ENCODE measurements at places on chromosomes 6 and 20.

DNA sequence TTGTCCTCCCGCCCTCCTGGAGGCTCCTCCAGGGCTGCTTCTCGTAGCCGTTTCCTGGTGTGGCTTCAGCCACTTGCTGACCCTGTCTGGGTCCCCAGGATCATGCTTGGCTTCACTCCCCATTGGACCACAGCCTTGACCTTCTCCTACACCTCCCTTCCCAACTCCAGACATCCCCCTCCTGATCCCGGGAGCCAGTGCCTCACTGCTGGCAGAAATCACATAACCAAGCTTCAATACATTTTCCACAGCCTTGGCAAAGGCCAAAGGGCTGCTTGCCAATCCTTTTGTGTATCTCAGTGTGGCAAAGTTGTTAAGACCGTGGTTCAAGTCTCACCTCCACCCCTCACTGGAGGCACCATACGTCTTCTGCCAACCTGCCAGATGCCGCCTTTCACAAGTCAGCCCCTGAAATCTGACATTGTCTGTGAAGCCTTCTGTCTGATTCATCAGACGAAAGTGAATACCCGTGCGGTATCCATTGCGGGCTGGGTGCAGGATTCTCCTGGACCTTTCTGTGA, 60.1 kb downstream of the PHACTR3 start:
- no peak for ATAC-seq

DNA sequence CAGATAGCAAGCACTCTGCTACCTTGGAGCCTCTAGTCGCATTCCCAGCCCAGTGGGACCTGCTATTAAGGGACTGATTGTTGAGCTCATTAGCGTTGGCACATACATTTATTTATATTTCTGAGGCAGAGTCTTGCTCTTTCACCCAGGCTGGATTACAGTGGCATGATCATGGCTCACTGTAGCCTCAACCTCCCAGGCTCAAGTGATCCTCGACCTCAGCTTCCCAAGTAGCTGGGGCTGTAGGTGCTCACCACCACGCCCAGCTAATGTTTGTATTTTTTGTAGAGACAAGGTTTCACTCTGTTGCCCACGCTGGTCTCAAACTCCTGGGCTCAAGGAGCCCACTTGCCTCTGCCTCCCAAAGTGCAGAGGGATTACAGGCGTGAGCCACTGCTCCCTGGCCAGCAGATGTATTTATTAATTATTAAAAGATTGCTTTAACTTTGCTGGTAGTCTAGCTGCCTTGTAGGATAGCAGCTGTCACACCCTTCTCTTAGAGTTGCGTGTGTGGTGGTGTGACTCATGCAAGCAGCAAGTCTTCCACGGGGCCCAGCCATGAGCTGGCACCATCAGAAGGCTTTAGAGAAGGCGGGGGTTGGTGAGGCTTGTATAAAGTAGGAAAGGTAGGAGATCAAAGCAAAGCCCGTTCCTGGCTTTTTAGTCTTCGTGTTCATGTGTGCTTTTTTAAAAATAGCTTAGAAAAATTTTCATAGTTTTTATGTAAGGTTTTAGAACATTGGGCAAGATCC, 16.5 kb downstream of the ACTR5 start:
- peak; percentile 100 for ATAC-seq

DNA sequence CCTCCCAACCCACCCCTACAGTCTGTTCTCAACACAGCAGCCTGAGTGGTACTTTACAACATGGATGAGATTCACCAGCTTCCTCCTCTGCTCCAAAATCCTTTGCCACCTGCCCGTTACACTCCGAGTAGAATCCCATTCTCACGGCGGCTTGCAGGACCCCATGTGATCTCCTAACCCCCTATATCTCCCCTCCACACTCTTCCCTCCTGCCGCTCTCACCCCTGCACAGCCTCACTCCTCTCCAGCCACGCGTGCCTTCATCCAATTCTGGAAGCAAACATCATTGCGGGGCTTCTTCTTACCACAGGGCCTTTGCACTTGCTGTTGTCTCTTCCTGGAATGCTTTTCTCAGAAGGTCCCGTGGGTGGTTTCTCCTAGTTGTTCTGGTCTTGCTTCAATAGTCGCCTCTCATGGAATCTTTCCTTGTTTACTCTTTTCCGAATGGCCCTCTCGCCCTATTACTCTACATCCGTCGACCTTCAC, 472.3 kb downstream of the CDH26 start:
- no peak for ATAC-seq

DNA sequence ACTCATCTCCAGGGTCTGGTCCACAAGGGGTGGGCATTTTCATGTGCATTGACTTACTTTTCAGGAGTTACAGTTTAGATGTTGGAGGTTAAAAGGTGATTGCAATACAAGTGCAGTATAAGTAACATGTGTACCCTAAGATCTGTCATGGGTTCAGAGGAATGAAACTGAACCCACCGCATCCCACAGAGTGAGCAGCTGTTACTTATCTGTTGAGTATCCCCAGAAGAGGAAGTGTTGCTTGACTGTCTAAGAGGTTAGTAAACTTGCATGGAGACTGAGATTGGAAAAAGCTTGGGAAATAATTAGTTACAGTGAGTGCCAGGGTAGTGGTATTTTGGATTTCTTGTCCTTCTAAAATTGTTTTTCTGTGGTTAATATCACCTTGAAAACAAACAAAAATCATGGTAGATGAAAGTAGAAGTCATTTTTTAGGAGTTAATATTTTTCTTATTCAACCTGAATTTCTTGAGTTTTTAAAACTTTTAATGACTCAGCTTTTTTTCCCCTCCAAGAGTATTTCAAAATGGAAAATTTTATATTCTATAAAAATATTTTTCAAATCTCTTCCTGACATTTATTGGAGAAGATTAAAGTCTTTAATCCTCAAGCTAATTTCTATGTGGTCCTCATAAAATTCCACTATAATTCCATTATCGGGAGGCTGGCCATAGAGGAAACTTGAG, 306.1 kb downstream of the ZNF217 start:
- no peak for ATAC-seq

DNA sequence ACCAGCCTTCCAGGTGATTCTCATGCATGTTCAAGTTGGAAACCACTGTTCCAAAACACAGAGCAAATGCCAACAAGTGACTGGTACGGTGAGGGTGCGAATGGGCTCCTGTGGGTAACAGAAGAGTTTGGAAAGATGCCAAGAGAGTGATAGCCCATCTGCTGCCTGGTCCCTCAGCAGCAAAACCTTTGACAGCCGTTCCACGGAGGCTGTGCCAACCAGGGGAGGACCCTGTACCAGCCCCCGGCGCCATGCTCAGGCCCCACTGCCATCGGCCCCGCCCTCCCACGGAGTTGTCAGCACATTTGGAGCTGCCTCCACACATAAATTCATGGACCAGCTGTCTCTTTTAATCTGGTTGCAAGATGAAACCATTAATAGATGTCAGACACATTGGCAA, 4.4 kb upstream of the PTPRT start:
- ATAC-seq: no peak

DNA sequence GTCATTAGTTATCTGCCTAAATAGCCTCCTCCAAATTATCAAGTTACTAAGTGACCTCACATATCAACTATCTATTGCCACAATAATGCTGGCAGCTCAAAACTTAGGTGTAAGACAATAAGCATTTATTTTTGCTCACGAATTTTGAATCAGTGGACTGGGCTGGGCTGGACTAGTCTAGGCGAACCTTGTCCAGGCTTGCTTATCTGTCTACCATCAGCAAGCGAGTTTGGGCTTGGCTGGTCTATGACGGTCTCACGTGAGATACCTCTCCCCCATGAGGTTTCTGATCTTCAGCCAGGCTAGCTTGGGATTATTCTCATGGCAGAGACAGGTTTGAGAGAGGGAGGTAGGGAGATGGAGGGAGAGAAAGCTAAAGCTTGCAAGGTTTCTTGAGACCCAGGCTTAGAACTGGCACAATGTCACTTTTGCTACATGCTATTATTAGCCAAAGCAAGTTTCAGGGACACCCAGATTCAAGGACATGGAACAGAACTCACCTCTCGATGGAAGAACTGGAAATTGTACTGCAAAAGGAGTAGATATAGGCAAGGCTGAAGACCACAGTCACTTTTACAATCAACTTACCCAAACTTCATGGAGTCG, 80.9 kb downstream of the WASF1 start:
- ATAC-seq: no peak

GRCh38 chr20:8216375-8217200, 84.5 kb downstream of the PLCB1 start:
- ATAC-seq: no peak

- no peak for ATAC-seq
These were observed 2.4 kb downstream of the ADGRG6 start for GRCh38 chr6:142304241-142304640.

GRCh38 chr20:32159766-32160221, 47.7 kb downstream of the PLAGL2 start:
- no peak for ATAC-seq

DNA sequence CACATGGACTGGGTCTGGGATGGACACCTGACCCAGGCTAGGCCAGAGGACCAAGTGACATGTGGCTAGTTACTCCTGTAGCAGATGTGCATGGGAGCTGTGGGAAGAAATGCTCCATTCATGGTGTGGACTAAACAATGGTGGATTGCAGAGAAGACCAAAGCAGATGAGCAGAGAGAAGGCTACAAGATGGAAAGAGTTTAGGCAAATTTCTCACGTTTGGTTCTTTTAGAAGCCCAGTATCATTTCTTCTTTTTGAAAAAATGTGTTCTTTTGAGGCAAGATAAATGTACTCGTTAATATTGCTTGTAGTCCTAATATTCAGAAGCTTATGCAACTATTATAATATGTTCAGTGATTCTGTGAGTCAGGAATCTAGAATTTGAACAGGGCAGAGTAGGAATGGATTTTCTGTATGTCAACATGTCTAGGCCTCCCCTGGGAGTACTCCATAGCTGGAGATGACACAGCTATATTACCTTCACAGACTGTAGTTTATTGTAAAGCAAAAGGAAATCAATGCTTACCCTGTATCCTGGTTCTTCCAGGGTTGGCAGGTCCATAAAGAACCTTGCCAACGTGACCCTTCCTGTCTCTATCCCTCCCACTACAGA, 2.3 kb upstream of the BTN2A1 start:
- ATAC-seq: no peak

DNA sequence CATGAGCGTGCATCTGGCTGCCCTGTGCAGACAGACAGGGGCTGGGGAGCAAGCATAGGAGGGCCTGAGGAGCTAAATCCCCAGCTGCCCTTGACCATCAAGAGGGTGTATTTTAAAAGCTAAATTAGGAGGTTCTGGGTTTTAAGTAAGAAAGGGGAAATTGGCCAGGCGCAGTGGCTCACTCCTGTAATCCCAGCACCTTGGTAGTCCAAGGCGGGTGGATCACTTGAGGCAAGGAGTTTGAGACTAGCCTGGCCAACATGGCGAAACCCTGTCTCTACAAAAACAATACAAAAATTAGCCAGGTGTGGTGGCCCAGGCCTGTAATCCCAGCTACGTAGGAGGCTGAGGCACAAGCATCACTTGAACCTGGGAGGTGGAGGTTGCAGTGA, 27.8 kb downstream of the SERPINB6 start:
- no peak for ATAC-seq

DNA sequence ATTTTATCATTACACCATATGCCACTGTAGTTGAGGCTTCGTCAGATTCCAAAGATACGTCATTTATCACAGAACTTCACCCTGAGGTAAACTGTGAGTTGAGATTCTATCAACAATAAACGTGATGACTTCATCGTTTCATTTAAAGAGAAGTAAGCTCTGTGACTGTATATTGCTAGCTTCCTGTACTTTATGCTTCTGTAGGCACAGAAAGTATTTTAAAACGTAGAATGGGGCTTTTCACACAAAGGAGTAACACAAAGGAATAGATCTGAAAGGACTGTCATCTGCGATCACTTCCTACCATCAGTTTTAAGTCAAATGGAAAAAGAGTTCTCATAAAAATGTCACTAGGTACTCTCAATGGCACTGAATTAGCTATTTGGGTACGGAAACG, 234.4 kb upstream of the MCHR2 start:
- no peak for ATAC-seq

DNA sequence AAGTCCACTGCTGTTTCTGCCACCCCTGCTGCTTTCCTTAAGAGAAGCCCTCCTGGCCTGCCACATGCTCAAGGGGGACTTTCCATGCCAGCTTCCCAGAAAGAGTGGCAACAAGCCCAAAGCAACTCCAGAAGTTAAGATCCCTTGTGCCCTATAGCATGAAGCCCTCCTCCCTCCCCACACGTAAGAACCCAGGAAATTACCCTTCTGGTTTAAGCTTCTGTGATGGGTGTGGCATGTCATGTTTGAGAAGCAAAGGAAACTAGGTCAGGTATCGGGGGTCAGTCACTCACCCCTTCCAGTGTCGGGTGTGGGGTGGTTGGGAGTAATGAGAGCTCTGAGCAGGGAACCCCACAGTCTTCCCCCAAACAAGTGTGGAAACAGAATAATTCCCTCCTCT, 196.1 kb downstream of the LRFN2 start:
- ATAC-seq: no peak

DNA sequence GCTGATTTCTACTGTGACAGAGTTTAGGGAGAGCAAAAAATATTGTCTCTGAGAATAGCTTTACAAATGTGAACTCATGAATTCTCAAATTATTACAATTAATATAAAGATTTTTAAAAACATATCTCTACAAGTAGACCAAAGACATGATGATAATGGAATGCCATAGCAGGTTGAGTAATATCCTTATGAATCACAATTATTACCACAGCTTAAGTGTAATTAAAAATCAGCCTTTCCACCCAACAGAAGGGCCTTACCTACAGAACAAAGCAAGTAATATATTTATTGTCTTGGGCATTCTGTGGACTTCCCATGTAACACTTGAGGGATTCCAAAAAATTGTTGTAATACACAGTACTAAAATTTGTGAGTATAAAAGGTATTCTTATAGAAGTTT, 1099.6 kb upstream of the GJE1 start:
- ATAC-seq: no peak

GRCh38 chr6:81998432-81998831, 246.0 kb upstream of the TENT5A start:
- no peak for ATAC-seq
